Stimulated activated CD4-positive, alpha-beta T cell treated with anti-CD3 and anti-CD28 coated beads, TNF-alpha, amount 100 ng/mL, for 24 hours (primary cell): ENCODE measurements at places on chromosomes 16 and 17.

- no peak for DNase-seq
These were observed 36.7 kb upstream of the SREBF1 start for GRCh38 chr17:17873450-17873991.

- no peak for DNase-seq
These were observed 171.5 kb downstream of the SPECC1 start for GRCh38 chr17:20180661-20181060.

DNA sequence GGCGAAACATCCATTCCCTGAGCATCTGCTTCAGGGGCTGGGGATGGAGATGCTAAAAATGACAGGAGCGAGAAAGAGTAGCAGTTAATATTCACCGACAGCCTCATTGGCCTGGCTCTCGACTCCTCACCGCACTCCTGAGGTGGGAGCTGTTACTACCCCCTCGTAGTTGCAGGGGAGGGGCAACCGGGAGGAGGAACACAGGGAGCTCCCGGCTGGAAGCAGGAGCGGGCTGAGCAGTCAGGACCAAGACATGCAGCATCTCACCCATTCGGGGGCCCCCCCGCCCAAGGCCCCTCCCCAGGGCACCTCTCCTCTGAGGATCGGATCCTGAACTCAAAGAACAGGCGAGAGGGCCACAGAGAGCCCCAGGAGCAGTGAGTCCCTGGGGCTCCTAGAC, 4.5 kb upstream of the ACSF3 start:
- DNase-seq, result no peak

DNA sequence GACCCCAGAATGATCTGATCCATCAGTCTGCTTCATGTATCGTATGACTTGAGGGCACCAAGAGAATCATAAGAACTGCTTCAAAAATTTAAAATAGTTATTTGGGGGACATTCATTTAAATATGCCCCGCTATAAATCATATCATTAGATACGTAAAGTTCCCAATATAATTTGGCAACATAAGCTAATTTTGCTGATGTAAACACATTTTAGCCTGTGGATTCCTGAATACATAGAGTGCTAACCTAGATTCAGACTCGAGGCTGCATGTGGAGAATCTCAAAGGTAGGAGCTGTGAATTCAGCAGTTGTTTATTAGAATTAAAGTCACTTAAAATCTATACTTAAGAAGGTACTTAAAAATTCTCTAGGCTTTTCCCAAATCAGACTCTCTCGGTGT, 24.9 kb downstream of the ANKFN1 start:
- DNase-seq, result no peak

DNA sequence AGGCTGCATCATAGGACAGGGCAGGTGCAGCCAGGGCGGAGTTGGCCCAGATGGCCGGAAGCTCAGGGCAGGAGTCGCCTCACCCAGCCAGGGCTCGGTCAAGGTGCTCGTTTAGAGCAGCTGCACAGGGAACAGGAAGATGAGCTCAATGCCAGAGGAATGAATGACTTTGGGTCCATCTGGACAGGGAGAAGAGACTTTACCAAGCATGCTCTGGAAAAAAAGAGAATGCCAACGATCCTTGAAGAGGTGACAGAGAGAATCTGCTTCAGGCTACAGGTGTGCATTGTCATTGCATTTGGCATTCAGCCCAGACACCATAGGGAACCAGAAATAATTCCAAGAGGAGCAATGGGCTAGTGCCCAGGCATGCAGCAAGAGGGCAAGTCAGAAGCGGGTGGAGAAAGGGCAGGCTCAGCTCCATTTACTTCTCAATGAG, 6.7 kb upstream of the MPP3 start:
- no peak for DNase-seq

DNA sequence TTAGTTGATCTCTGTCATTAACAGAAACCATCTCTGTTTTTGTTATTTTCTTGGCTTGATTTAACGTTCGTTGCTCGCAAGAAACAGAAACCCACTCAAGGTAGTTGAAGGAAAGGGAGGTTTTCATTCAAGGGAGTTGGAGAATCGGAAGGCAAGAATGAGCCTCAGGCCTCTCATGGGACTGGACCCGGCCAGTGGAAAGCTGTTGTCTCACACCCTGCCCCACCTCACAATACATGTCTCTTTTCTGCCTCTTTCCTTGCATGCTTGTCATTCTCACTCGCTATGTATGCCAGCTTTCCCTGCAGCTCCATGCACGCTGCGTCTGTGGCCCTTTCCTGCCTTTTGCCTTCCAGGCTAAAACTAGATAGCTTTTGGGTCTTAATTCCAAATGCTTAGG, 18.3 kb downstream of the DCAF7 start:
- no peak for DNase-seq

DNA sequence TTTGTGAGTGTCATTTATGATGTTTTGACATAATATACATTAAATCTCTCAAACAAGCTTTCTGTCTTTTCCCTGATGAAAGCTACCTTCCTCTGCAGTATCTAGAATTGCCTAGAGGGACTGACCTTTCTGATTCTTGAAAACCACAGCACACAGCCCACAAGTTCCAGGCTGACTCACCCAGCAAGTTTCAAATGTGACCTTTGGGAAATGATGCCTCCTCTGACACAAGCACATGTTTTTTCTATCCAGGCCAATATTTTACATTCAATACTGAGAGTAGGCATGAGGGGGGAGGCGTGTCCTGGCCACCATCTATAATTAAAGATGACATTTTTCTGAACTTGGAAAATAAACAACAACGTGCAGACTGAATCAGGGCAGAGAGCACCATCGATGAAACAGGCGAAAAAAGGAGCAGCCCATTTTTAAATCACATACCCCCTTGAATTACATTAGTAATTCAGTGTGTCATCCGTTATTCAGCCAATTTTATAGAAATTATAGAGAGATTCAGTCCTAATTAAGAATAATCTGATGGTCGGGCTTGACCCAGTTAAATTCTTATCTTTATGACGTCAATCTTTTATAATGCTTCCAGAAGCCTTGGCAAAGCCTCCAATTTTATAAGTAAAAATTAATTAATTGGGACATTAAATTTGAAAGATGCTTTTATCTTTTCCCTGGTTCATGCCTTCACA, 292.6 kb upstream of the CDH11 start:
- DNase-seq, result no peak

- DNase-seq, result no peak
These were observed 77.0 kb downstream of the HS3ST2 start for GRCh38 chr16:22890976-22891375.

DNA sequence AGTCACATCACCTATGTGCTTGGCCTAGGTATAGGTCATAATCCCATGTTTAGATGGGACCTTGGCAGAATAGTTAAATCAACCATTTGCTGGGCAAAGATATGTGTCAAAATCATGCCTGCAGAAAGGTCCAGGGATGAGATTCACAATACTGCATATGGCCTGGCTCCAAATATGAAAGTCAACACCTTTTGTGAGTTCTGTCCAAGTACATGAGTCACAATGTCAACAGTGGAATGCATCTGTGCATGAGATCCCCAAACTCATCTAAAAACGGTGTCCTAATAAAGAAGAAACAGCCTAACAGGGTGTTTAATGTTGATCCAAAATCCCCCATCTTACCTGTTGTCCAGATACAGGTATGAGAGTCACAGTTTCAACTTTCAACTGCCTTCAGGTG, 1847.5 kb downstream of the TP53TG3F start:
- DNase-seq, result no peak

DNA sequence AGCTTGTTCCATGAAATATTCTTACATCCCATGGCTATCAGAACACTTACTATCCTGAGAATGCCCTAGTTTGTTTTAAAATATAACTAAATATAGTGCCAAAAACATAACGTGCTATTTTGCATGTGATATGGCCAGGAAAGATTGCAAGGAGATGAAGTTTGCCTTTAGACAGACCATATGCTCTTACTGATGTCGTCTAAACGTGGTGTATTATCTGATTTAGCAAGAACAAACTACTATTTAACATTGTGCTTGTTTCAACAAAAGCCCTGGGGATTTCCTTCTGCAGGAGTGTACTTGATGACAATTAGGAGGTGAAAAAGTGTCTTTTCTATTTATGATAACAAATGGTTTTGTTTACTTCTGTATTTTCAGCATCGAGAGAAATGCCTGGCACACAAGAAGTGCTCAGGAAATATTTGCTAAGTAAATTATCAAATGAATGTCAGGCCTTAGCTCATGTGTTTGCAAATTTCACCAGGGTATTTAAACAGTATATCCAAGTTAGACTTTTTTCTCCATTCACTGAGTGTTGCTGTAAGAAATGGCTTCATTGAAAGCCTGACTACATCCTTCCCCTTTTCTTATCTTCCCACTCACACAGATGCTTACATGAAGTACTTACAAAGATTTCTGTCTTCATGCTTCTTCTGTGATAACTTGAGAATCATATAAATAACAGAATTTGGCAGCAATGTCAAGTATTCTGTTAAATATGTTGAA, 1033.6 kb downstream of the CDH8 start:
- no peak for DNase-seq

- peak; percentile 65 for DNase-seq
These were observed 16.2 kb downstream of the SOCS3 start for GRCh38 chr17:78343543-78344201.

GRCh38 chr17:17696882-17697633, 15.8 kb downstream of the RAI1 start:
- no peak for DNase-seq

DNA sequence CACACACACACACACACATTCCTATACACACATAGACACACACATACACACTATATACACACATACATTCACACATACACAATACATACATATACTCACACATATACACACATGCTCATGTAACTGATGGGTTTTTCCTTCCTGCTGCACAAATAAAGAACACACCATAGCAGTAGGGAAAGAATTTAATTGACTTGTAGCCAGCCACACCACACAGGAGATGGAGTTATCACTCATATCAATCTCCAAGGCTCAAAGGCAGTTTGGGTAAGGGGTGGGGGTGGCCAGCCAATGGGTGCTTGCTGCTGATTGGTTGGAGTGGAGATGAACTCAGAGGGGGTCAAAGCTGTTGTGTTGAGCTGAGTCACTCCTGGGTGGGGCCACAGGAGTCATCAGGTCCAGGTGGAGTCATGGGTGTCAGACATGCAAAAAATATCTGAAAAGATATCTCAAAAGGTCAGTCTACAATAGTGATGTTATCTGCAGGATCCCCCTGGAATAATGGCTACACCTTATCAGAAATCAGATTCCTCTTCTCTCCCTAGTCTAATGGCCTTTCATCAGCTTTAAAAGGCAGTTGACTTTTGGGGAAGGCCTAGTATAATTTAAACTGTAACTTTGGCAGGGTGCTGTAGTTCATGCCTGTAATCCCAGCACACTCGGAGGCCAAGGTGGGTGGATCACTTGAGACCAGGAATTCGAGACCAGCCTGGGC, 46.1 kb downstream of the WSB1 start:
- no peak for DNase-seq

- no peak for DNase-seq
These were observed 9.1 kb downstream of the ASIC2 start for GRCh38 chr17:33284022-33284421.

GRCh38 chr16:88558457-88559442, 11.5 kb upstream of the ZC3H18 start:
- no peak for DNase-seq

DNA sequence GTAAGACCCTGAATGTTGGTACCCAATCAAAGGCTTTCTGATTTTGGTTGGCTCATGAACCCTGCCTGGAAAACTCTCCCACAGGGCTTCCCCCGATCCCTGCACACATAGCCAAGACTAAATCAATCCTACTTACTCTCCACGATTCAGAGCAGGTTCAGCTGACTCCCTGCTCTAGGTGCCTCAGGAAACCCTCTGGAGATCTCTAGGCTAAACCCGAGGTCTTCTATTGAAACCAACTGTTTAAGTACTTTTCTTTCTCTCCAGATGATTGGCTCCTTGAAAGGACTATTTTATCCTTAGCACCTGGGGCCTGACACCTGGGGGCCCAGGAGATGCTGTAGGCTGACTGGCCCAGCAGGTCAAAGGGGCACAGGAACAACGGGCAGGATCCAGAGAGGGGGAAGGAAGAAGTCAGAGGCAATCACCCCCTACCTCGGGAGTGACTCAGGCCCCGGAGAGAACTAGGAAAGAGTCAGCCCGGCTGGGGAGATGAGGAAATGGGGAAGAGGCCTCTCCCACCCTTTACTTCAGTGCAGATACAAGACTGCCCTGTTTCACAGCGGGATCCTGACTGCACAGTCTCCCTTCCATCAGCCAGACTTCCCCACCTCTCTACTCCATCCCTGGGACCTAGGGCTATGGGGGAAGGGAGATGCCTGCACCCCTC, 2.0 kb downstream of the TBC1D10B start:
- no peak for DNase-seq

- DNase-seq, result no peak
These were observed 18.0 kb upstream of the PMFBP1 start for GRCh38 chr16:72189865-72190371.

DNA sequence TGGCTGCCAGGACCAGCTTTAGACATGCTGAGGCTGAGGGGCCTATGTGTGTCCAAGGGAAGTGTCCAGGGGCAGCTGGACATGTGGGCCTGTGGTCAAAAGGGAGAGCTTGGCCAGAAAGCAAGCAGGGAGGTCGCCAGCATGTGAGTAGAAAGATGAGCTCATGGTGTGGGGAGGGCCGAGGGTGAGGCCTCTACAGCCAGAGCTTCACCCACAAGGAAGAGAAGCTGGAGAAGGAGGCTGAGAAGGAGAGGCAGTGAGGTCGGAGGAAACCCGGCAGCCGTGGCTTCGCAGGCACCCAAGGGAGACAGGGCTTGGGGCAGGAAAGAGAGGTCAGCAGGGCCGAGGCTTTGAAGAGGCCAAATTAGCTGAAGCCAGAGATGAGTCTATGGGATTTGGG, 4.0 kb upstream of the HSD11B2 start:
- no peak for DNase-seq

- DNase-seq, result no peak
These were observed 14.9 kb downstream of the SNF8 start for GRCh38 chr17:48929812-48930165.

GRCh38 chr17:45135978-45136791, 698 bp downstream of the ACBD4 start:
- no peak for DNase-seq

DNA sequence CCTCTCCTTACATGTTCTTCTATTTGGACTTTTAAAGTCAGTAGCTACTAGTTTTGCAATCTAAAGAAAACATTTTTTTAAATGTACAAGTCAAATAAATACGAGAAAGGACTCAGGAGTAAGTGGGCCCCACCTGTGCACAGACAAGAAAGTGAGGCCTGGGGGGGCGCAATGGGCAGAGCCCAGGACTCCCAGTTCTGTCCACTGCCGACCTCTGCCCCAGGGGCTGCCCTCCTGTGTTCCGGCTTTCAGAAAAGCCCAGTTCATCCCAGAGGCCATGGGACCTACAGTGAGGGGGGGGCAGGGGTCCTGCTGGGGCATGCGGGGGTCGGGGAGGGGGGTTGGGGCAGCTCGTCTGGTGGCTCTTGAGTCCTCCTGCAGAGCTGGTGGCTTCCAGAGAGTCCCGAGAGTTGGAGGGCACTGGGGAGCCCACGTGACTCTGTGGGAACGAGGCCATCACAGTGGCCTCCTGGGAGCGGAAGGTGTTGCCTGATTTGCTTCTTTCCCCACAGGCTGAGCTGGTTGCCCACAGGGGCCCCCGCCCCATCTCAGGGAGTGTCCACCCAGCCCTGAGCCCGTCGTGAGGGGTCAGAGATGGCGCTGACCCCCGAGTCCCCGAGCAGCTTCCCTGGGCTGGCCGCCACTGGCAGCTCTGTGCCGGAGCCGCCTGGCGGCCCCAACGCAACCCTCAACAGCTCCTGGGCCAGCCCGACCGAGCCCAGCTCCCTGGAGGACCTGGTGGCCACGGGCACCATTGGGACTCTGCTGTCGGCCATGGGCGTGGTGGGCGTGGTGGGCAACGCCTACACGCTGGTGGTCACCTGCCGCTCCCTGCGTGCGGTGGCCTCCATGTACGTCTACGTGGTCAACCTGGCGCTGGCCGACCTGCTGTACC, 2.4 kb downstream of the UTS2R start:
- DNase-seq, result no peak
